ENCODE measurements at places on chromosomes 3 and 15. TPM values are rescaled to one million over a fixed set of nuclear protein-coding genes. Genes with fewer than 3 reads are reported as not detected.

DNA sequence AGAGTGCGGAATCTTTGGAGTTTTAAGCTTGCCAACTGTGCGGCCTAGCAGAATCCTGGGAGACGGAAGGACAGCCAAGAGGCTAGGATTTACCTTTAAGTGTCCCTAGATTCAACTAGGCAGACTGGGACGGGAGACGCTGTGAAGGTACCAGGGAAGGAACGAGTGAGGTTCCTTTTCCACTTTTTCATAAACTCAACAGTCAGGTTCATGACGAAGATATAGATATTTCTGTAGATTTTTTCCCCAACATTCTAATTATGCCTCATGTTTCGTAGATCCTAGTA is 564 bp upstream of the GABPB1 start:
- DNase-seq, result no peak
- H3K27ac ChIP-seq, result peak overlapping the region; percentile 100
- peaks cover 17% of the 10 kb centered on the region for H3K36me3 ChIP-seq
- H3K27me3 ChIP-seq, result no peaks in the 10 kb centered on the region

DNA sequence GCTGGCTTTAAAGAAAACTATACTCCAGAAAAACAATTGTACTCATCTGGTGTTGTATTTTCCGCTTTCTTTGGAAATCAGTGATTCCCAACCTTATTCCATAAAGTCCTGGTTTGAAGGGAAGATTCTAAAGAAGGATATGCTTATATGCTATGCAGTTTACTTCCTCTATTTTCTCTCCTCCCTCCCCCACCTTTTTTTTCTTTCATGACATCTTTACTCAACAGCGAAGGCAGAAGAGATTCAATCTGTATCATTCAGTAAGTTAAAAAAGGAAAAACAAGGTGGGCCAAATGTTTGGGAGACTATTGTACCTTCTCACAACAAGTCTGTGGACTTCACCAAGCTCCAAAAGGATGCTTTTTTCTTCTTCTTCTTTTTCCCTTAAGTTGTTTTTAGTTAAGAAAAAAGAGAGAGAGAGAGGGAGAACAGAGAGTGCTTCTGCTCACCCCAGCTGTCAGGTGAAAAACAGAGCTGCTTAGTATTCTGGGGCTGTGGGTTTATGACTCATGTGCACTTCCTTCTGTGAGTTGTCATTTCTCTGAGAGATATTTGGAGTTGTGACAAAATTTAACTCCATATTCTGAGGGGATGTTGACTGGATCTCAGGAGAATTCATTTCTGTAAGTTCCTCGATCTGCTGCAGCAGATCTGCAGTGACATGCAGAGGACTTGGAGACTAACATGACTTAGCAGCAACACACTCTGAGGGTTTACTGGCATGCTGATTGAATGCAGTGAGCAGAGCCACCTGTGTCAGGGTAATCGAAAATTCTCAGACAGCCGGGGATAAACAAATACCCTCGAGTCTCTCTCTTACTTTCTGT is 70.7 kb downstream of the SSR3 start:
- H3K27ac ChIP-seq, result peak overlapping the region; percentile 75
- no peaks in the 10 kb centered on the region for H3K36me3 ChIP-seq
- DNase-seq, result peak; percentile 63
- peaks cover 6% of the 10 kb centered on the region for H3K4me1 ChIP-seq

- no peak for DNase-seq
- no peak overlapping the region for H3K27ac ChIP-seq
- no peaks in the 10 kb centered on the region for H3K36me3 ChIP-seq
- no peaks in the 10 kb centered on the region for H3K4me1 ChIP-seq
- no peaks in the 10 kb centered on the region for H3K27me3 ChIP-seq
Observed at GRCh38 chr3:164200053-164200823, 878.1 kb downstream of the SI start.

Gene A4GNT
- polyA plus RNA-seq, result 0.62 TPM

- peak overlapping the region; percentile 86 for H3K27ac ChIP-seq
- peak overlapping the region; percentile 87 for H3K4me3 ChIP-seq
- H3K27me3 ChIP-seq, result peaks cover 21% of the 10 kb centered on the region
- peaks cover 49% of the 10 kb centered on the region for H3K4me1 ChIP-seq
Observed at GRCh38 chr15:70852501-70853317, 1.2 kb downstream of the LARP6 start.

Data from stomach (tissue), 19 donors.